ENCODE measurements at places on chromosomes 1 and 21.

- no peak for DNase-seq
These were observed 66.7 kb upstream of the GUCA2A start for GRCh38 chr1:42231253-42231652.

- no peak for DNase-seq
These were observed 1.0 kb upstream of the FOXO6 start for GRCh38 chr1:41360074-41360785.

GRCh38 chr1:172135076-172135672, 285.3 kb upstream of the C1orf105 start:
- DNase-seq, result no peak

- no peak for DNase-seq
These were observed 91.0 kb downstream of the KCNT2 start for GRCh38 chr1:196517193-196517592.

DNA sequence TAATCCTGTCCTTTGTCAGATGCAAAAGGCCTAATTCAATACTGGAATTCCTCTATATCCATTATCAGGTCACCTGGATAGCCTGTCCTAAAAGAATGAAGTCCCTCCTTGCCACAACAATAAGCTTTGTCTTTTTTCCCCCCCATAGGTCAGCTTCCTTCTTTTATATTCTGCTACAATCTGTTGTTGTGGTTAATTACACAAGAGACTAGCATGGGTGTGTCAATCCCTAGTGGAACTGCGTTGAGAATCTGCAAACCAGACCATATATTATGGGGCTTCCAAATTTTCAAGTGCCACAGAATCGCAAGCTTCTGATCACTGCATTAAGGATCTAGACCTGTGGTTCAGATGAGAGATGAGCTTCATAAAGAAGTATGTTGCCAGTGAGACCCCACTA, 349.6 kb downstream of the SMYD3 start:
- DNase-seq, result no peak

- no peak for DNase-seq
These were observed 639 bp downstream of the IL20 start for GRCh38 chr1:206866062-206866461.

- DNase-seq, result no peak
These were observed 32.2 kb downstream of the HSPG2 start for GRCh38 chr1:21904704-21905520.

DNA sequence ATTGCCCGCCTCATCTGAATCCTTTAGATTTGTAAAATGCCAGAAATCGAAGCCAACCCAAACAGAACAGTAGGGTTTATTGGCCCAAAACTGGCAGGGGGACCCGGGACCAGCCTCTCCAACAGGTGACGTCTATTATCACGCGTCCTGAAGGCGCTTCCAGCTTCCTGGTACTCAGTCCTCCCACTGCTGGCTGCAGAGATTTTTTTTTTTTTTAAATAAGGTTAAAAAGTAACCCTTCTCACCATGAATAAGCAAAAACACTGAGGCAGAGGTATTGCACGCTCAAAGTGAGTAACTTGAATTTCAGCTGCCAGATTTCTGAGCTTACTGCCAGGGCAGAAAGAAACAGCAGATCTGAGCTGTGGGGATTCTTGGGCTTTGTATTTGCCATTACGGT, 54.4 kb upstream of the GCLM start:
- DNase-seq, result no peak

- peak; percentile 74 for DNase-seq
These were observed 43.5 kb upstream of the DNAJC6 start for GRCh38 chr1:65265651-65266351.

GRCh38 chr1:9676815-9677393, 25.4 kb downstream of the PIK3CD start:
- DNase-seq, result no peak

DNA sequence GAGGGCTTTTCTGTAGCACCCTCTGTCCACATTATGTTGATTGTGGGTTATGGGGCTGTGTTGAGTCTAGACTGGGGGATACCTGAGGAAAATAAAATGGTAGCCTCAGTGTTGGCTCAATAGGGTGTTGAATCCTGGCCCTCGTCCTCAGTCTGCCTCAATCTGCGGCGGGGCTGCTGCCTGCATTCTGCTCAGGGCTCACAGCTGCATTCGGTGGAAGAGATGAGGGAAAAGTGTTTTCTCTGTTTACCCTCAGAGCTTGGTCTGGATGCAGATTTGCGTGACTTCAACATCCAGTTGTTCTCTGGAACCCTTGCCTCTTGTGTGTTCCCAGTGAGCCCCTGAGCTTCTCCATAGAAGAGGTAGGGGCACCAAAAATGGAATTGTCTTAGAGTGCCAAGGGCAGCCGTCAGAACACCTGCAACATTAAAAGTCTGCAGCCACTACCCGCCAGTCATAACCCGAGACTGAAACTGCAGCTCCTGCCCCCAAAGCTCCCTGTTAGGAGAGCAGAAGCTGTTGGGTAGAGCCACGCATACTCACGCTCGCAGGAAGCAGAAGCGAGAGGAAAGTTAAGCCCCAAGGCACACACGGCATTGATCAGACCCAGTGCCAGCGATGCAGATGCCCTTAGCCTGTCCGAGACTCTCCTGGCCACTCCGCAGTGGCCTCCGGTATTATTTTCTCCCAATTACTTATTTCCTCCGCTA, 215.3 kb upstream of the C1orf174 start:
- no peak for DNase-seq

DNA sequence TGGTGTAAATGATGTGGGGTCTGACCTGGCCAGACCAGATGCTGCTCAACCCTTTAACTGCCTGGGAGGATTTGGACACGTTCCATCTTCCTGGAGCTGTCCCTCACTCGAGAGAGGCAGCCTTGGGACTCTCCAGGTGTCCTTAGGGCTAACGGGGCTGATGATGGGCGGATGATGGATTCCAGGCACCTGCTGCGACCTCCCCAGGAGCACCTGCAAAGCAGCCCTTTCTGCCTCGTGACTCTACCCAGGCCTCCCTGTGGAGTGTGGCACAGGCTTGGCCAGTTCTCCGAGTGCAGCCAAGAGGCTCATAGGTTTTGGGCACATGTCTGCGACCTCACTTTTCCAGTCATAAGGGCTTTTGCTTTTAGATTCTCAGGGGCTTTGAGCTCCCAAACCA, 12.3 kb upstream of the TRIM17 start:
- no peak for DNase-seq

DNA sequence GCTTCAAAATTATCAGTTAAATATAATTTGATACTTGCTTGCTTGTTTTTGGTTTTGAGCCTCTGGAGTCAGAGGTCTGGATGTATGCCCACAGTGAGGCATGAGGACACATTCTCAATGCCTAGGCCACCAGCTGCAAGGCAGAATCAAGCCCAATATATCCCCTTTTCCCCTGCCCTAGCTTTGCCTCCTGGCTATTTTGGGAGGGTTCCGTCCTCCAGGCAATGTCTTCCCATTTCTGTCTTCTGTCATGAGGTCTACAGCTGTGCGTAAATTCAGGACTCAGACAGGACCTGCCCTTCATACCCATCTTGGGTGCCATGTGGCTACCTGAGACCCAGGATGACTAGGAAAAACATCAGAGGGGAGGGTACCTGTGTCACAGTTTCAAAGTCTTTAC, 19.2 kb downstream of the NRDC start:
- no peak for DNase-seq

DNA sequence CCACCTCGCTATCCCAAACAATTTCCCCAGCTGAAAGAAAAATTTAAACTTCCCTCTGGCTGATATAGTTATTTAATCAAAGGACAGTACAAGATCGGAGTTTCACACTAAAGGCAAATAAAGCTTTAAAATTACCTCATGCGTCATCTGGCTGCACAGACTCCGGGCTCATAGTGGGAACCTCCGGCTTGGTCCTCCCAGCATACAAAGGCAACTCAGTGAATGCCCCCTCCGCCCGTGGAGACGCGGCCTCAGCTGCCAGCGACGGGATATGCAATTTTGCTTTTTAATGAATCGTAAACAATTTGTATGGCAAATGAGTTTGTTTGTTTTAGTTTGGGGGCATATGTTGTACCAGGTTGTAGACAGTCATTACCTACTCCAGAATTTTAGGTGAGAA, 214.6 kb upstream of the NFIA start:
- DNase-seq, result no peak

DNA sequence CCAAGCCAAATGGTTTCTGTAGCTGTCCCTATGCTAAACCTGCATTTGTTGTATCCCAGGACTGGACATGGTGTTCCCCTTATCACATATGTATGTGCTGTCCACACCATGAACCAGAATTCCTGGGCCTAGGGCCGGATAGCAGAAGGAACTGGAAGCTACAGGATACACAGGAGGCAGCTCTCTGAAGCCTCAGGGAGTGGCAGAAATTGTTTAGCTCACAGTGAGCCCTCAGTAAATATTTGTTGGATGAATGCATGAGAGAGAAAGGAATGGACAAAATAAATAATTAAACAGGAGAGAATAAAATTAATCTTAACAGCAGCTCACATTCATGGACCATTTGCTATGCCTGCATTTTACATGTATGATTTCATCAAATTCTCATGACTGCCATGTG, 2.1 kb downstream of the NIPAL3 start:
- DNase-seq, result no peak

GRCh38 chr1:18246543-18246942, 138.9 kb downstream of the IGSF21 start:
- no peak for DNase-seq

- peak; percentile 86 for DNase-seq
These were observed at the start of gene PTPRF for GRCh38 chr1:43530483-43531106. Gene PTPRF, plus strand, starts transcription at chr1:43530883. Its CDS starts 14,193 bp downstream, at chr1:43545076.

- DNase-seq, result no peak
These were observed 7.3 kb downstream of the KIAA2013 start for GRCh38 chr1:11918799-11919519.

- no peak for DNase-seq
These were observed 26.5 kb downstream of the CD34 start for GRCh38 chr1:207884266-207885029.

DNA sequence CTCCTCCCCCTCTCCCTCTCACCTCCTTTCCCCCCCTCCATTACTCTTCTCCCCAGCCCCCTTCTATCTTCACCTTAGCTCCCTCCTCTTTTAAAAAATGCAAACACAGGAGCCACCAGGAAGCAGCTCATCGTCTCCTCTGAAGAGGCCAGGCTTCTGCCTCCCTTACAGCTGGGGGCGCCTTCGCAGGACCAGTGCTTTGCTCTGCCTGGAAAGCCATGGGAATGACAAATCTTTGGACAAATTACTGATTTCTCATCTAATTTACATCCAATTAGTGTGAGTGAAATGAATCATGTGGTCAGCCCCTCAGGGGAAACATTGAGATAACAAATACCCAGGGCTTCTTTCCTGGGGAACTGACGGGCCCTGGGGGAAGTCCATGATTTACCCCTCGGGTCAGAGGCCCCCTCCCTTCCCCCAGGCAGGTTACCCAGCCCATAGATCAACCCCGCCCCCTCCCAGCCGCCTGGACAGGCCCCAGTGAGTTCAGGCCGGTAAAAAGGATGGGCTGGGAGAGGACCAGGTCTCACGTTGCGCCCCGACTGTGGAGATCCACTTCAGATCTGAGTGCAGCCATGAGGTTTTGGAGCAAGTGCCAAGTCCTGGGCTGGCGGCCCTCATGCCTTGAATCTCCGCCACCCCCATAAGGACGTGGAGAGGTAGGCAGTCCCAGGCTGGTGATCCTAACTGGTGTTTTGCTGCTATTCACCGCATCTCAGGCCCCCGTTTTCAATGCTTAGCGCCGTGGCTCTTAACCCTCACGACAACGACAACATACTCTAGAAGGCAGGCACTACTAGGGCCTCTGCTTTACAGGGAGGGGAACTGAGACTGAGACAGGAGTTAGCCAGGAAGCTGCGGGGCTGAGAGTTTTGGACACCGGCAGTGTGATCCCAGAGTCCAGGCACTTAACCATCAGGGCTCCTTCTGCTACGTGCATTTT, 300.8 kb downstream of the RRAGC start:
- no peak for DNase-seq

DNA sequence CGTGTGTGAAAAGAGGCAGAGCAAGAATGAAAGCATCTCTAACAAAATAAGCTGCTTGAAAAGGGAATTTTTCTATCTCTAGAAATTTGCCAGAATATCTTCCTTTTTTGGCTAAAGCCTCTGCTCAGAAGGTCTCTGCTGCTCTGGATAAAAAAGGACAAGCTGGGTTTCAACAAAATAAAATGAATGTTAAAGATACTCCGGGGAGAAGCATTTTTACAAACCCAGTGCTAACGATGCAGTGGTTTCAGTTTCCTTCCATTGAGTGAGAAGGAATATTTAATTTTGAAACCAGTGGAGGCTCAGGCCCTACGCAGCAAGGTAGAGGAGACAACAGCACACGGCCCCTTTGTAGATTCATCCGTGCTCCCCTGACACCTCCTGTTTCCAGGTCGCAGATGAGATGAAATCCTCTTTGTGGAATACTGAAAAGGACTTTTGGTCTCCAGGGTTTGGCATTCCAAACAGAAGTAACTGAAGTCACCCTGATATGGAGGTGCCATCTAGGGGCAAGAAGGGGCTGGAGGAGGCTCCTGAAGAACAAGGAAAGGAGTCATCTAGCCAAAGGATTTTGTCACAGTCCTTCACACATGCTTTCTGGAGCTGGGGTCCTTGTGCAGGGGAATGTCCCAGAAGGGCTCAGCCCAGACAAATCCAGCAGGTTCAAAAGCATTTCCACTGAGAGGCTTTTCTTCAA, 65.7 kb upstream of the SYT6 start:
- DNase-seq, result no peak

GRCh38 chr1:234862944-234863515, 253.1 kb upstream of the IRF2BP2 start:
- no peak for DNase-seq

DNA sequence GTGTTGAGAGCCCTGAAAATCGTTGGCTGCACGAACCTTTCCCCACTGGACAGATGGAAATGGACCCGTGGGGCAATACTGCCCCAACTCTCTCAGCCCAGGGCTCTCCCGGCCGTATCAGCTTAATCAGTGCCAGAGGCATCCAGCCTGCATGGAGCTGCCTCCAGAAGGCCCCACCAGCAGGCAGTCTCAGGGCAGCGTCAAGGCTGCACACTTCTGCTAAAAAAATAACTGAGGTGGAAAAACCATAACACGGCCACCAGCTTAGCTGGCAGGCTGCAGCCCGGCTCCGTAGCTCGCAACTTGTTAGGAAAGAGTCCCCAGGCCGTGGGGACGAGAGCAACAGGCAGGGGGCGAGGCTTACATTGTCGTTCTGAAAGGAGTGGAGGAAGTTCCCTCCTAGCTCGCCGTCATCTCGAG, 27.9 kb downstream of the MRPL37 start:
- DNase-seq, result no peak

DNA sequence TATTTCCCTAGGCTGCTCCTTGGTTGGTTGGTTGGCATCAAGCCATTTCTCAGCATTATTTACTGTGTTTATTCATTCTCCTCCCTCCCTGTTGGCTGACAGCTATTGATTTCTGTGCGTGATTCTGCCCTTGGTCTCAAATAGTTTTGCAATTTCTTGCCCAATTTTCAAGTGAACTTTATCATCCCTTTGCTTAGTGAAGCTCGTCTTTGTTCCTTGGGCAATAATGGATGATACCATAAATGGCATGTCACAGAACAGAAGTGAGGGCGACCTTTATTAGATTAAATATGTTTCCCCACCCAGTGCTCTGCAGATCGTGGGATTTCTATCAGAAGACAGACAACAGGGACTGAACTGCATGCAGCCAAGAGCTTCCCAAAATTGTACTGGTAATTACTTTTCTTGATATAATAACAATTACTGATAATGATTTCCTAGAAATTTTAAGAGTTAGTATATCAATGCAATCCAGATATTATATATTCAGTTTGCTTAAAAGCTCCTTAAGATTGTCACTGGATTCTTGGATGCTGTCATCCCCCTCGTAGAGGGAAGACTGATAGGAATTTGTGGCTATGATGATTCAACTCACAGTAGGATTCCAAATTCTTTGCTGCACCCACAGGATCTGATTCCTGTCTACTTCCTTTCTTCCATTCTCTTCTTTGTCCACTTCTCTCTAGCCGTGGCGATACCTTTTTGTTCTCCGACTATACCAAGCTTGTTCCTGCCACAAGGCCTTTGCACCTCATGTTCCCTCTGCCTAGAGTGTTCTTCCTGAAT, 122.1 kb upstream of the KAZN start:
- no peak for DNase-seq
